Naive thymus-derived CD8-positive, alpha-beta T cell (primary cell): ENCODE measurements at places on chromosomes 3 and 15. TPM values are rescaled to one million over a fixed set of nuclear protein-coding genes. Genes with fewer than 3 reads are reported as not detected.

VGLL3 gene
- not detected for polyA plus RNA-seq

SAMMSON gene
- not detected for polyA plus RNA-seq

CCPG1 gene
- polyA plus RNA-seq, result 29.2 TPM

GRCh38 chr3:59605318-59605717 is 555.5 kb upstream of the CFAP20DC start:
- no peak for DNase-seq
- peaks cover 2% of the 10 kb centered on the region for H3K27me3 ChIP-seq
- H3K27ac ChIP-seq, result no peak overlapping the region
- H3K4me3 ChIP-seq, result no peak overlapping the region

DNA sequence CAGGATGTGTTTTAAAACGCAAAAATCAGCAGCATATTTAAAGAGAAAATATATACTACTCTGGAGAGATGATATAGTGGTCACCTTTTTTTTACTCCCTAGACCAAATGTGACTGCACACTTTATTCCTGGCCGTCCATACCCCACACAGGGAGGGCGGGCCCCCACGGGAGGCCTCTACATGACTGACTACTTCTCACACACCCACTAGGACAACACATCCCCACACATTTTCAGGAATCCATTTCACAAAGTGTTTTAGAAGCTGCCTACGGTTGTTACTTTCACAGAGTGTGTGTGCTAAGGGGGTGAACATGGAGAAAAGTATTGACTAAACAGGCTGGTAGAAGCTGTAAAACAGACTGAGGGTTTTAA is 67.9 kb downstream of the CHSY1 start:
- no peak overlapping the region for H3K27ac ChIP-seq
- no peaks in the 10 kb centered on the region for H3K27me3 ChIP-seq
- H3K36me3 ChIP-seq, result no peaks in the 10 kb centered on the region
- H3K4me1 ChIP-seq, result peaks cover 45% of the 10 kb centered on the region

GRCh38 chr3:119767936-119768601 is 13.8 kb upstream of the NR1I2 start:
- no peak overlapping the region for H3K27ac ChIP-seq
- H3K36me3 ChIP-seq, result no peaks in the 10 kb centered on the region
- no peak overlapping the region for H3K4me3 ChIP-seq

GRCh38 chr15:71103102-71103676 is 12.1 kb upstream of the THSD4 start:
- H3K36me3 ChIP-seq, result no peaks in the 10 kb centered on the region
- H3K4me3 ChIP-seq, result no peak overlapping the region
- DNase-seq, result no peak

GRCh38 chr15:70240820-70241430 is 143.2 kb upstream of the TLE3 start:
- no peak overlapping the region for H3K27ac ChIP-seq
- H3K4me1 ChIP-seq, result peaks cover 24% of the 10 kb centered on the region
- DNase-seq, result no peak
- H3K27me3 ChIP-seq, result no peaks in the 10 kb centered on the region

DNA sequence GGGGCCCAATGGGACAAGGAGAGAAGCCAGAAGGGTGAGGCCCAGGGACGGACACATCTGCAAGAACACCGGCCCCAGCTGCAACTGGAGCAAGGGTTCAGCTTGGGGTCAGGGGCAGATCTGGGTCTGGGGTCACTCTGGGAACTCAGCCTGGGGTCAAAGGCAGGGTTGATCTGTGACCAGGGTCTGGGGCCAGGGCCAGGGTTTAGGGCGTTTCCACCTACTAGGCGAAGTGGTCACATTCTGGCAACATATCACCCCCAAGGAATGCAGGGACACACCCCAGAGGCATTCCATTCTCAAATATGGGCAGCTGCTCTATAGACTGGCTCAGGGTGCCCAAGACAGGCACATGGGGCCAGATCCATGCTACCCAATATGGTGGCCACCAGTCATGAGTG is 9.0 kb downstream of the UROC1 start:
- DNase-seq, result no peak
- no peaks in the 10 kb centered on the region for H3K4me1 ChIP-seq
- no peak overlapping the region for H3K4me3 ChIP-seq
- H3K27me3 ChIP-seq, result peaks cover 3% of the 10 kb centered on the region
